Left hindlimb (tissue), 1 donor: ENCODE measurements at places on chromosomes 6 and 20.

- no peak for DNase-seq
Observed at GRCh38 chr20:48818481-48818987, 9.3 kb downstream of the PREX1 start.

DNA sequence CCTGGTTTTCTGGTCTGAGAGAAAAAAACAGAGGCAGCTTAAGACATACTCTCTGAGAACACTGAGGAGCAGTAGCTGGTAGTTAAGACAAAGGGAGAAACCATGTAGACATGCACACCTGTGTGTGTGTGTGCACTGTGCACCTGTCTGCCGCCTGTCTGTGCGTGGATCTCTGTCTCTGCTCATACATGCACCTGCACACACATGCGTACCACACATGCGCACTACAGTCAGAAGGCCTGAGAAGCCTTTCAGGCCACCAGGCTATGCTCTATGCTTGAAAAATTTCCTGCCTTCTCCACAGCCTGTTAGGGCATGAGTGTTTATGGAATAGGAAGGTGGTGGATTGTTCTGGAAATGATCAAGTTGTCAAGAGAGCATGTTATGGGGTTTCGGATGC, 103.5 kb downstream of the CDH4 start:
- DNase-seq: no peak

GRCh38 chr6:1136415-1136774, 175.5 kb upstream of the FOXQ1 start:
- no peak for DNase-seq

GRCh38 chr6:11143394-11144371, 32.2 kb upstream of the ERVFRD-1 start:
- DNase-seq: no peak

DNA sequence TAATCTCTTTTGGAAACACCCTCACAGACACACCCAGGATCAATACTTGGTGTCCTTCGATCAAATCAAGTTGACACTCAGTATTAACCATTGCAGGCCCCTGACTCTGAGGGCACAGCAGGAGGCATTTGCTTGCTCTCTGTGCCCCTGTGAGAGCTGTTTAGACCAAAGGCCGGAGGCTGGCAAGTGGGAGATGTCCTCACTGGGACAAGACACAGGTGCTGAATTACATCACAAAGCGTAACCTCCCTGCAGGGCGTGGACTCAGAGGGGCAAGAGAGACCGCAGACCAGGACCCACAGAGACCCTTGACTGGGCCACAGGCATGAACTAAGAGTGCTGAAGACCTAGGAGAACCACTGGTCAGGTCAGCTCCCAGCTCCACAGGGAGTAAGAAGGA, at the start of gene CST8:
Gene CST8 (plus strand): TSS at position 301 of the 400 bp plus-strand sequence. CDS start 551 bp downstream, outside the sequence.
- no peak for DNase-seq

GRCh38 chr6:4363656-4364055, 228.3 kb upstream of the ECI2 start:
- DNase-seq: no peak

GRCh38 chr6:14797875-14798593, 447.8 kb upstream of the JARID2 start:
- no peak for DNase-seq
